ENCODE measurements at places on chromosomes 13 and 19. TPM values are rescaled to one million over a fixed set of nuclear protein-coding genes. Genes with fewer than 3 reads are reported as not detected.

DNA sequence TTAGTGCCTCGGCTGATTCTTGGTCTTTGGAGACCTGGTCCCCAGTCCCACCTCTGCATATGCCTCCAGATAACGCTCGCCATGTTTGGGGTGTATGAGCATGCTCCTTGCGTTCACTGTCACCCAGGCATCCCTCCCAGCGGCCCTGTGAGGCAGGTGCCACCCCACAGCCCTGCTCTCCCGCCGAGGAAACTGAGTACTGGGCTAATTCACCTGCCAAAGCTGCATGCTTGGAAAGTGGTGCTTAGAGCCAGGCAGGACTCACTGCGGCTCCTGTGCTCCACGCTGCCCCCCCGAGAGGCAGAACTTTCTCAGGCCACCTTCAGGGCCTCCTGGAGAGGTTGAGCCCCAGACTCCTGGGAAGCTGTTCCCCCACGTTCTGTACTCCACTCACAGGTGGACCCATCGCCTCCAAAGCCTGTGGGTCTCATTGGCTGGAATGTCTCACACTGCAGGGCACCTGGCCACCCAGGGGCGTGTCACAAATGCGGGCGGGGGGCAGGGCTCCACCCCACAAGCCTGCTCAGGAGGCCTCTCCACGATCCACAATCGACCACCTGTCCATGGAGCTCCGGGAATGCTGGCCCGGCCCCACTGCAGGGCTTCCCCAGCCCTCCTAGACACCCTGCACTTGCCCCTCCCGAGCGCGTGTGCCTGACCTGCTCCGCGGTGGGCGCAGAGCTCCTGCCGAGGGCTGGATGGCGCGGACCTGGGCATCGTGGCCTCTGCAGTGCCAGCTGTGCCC, 64.6 kb downstream of the ATP11A start:
- DNase-seq = no peak

FUT2 gene
- polyA plus RNA-seq = 0.17 TPM

- DNase-seq = no peak
Observed at GRCh38 chr13:97429681-97430081, 4.3 kb upstream of the RAP2A start.

GIPC3 gene
- 1.1 TPM for polyA plus RNA-seq

GRCh38 chr19:30116530-30116929, 174.5 kb downstream of the URI1 start:
- DNase-seq = no peak

GRCh38 chr19:8684001-8684902, 14.3 kb downstream of the ACTL9 start:
- DNase-seq = no peak

GRCh38 chr19:426725-427445, 17.9 kb upstream of the C2CD4C start:
- no peak for DNase-seq

SHISA2 gene
- polyA plus RNA-seq = 0.58 TPM

DNA sequence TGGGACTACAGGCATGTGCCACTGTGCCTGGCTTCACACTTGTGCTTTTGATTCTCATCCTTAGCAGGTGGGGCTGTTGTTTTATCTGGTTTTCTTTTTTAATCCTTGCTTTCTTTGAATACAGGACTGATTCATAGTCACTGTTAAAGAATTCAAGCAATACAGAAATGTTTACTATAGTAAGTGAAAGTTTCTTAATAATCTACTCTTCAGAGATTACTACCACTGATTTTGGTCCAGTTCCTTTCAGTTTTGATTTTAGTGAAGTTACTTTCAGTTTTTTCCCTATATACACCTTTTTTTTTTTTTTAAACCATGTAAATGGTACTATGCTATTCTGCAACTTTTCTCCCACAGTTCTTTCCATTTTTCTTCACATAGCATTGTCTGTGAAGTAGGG, 53.6 kb downstream of the GATAD2A start:
- DNase-seq = no peak

- no peak for DNase-seq
Observed at GRCh38 chr19:13077240-13077639, 25.4 kb downstream of the LYL1 start.

DNA sequence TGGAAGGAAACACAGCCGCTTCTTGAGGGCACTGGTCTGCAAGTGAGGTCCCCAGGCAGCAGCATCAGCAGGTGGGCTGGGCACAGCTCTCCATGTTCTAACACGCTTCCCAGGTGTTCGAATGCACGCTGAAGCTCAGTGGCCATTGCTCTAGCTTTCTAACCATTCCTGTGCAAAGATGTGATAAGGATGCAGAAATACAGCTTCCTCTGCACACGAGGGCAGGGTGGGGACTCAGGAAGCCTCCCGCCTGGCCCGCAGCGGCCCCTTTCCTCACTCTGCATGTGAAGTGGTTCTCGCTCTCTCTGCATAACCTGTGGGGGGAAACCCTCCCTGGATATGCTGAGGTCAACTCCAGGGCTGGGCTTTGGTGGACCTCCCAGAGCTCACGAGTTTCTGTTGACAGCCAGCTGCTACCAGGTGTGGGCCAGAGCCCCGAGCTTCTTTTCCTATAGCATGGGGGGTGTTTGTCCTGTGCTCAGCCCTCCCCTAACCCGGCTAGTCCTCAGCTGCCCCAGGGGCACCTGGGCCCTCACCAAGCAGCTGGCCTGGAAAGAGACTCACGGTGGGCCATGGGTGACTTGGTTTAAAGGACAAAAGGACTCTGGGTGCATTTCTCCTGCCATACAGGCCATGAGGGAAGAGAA, 168.2 kb downstream of the TEX29 start:
- no peak for DNase-seq

Data from naive thymus-derived CD8-positive, alpha-beta T cell (primary cell).